ENCODE measurements at places on chromosomes 12 and 14. TPM values are rescaled to one million over a fixed set of nuclear protein-coding genes. Genes with fewer than 3 reads are reported as not detected.

The GPR84 gene
- total RNA-seq, result under 0.01 TPM

- no peak for DNase-seq
Measured at GRCh38 chr12:49903351-49903699, 375 bp downstream of the FAIM2 start.

DNA sequence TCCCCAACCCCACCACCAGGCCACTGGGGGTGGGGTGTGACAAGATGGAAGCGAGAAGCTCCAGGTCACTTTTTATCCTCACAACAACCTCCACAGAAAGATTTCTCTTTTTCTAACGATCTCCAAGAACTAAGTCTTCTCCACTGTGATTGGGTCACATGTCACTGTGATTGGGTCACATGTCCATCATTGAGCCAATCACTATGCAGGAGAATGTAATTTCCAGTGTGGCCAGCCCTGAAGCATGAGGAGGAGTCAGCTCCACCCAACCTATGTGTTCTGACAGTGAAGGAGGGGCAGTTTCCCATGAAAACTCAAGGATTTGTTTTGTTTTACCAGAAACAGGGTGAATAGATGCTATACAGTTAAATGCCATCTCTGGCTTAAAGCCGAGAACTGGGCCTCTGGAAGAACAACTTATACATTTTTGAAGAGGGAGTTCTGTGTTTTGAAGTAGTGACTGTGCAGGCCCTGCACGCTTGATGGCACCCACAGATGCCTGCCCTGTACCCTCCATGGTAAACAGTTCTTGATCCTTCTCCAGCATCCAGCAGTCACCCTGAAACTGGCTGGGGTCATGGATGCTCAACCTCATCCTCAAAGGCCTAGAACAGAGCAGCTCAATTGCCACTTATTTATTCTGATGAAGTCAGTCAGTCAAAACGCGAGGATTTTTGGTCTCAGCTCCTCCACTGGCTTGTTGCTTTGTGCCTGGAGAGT is 180.4 kb upstream of the BMP4 start:
- DNase-seq, result no peak

The KRT1 gene
- total RNA-seq, result not detected

DNA sequence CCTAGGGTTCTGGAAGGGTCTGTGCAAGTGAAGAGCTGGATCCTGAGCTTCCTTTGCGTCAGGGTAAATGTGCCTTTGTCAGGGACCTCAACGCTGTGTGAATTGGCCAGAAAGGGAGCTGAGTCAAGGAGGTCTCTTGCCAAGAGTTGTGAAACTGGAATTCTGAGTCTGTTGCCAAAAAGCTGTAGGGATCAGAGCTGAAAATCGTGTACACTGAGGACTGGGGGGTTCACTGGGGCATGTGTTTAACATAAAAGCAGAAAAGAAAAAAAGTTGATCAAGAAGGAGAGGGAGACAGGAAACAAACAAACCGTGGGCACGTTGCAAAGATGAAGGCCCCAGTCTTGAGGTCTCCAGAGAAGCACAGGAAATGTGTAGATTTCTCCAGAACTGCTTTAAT is 1081.5 kb downstream of the VRK1 start:
- DNase-seq, result no peak

The NINJ2 gene
- total RNA-seq, result 0.79 TPM

GRCh38 chr12:118185602-118186397 is 49.9 kb downstream of the PEBP1 start:
- no peak for DNase-seq

- DNase-seq, result no peak
Measured at GRCh38 chr12:105882404-105882803, 256.4 kb downstream of the NUAK1 start.

The TEX52 gene
- not detected for total RNA-seq

DNA sequence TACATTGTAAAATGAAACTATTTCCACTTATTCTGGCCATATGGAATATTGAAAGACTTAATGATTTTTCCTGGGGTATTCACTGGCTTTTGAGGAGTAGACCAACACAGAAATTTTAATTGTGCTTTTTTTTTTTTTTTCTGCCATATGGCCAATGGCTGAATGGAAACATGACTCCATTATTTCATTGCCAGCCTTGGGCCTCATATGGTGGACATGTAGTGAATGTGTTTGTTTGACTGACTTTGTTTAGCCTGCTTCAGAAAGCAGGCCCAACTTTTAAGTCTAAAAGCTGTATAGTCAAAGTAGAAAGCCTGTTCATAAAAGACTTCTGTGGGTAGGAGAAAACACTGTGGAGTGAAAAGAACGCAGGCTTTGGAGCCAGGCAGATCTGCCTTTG is 2.4 kb downstream of the GNG2 start:
- DNase-seq, result no peak

- no peak for DNase-seq
Measured at GRCh38 chr12:109727039-109727723, 13.6 kb downstream of the FAM222A start.
